Activated CD8-positive, alpha-beta T cell treated with anti-CD3 and anti-CD28 coated beads, Interleukin-2, amount 10 ng/mL, durations not matched to agents 7 days and 5 days (primary cell): ENCODE measurements at places on chromosomes 16 and 17.
A peak's percentile ranks its signal among the peaks of the same experiment; 100 is the strongest.

DNA sequence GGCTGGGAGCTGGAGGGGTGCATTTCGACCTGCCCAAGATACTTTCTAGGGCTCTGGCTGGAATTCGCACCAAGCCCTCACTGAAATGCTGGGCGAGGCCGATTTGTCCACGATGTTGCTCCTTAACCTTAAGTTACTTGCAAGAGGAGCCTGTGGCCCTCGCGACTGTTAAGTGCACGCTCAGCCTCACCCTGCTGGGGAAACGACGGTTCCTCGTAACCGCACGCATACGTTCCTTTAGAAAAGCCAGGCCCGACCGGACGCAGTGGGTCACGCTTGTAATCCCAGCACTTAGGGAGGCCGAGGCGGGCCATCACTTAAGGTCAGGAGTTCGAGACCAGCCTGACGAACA, 607 bp upstream of the NCOR1 start:
- H3K27me3 ChIP-seq: no peaks in the 10 kb centered on the region
- peak overlapping the region; percentile 84 for H3K4me3 ChIP-seq
- H3K36me3 ChIP-seq: peaks cover 1% of the 10 kb centered on the region
- H3K27ac ChIP-seq: peak overlapping the region; percentile 85
- peak; percentile 44 for DNase-seq
- H3K4me1 ChIP-seq: peaks cover 48% of the 10 kb centered on the region

DNA sequence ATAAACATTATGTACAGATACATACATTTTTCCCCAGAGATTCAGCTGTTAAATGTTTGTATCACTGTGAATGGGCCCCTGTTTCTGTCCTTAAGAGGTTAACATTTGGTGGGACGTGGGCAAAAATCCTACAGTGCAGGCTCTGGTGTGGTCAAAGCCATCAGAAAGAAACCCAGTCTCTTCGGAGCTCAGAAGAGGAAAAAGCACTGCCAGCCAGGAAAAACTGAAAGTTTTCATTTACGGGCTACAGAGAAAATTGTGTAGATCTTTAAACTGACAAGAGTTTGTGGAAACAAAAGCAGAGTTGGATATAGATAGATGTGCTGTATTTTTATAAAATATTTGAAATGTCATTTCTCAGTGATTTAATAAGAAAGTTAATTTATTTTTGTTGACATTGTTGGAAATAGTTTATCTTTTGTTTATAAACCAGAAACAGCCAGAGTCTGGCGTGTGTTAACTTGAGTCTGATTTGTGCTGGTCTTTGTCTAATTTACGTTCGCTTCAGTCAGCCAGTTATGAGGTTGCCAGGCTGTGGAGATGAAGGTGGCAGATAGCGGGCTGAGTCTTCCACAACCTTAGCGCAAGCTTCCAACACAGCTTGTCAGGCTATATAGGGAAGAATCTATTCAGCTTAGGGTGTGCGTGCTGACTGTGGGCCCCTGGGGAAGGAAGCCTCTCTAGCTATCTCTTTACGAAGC, 9.5 kb upstream of the TEKT3 start:
- peaks cover 16% of the 10 kb centered on the region for H3K27me3 ChIP-seq
- no peaks in the 10 kb centered on the region for H3K36me3 ChIP-seq
- no peak overlapping the region for H3K27ac ChIP-seq
- no peak for DNase-seq
- no peak overlapping the region for H3K4me3 ChIP-seq

DNA sequence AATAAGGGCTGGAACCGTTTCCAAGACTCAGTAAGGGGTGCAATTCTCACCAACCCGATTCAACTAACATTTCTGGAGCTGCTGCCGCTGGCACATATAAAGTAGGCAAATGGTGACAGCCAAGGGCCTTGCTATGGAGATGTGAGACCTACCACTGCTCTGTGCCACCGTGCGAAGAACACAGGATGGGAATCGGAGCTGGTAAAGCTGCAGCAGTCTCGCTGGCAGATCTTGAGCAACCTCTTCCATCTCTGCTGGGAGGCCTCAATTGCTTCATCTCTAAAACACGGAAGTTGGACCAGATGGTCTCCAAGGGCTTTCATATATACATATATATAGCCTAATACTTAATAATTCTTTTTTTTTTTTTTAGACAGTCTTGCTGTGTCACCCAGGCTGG, 128.9 kb upstream of the RCVRN start:
- H3K36me3 ChIP-seq: no peaks in the 10 kb centered on the region
- no peak overlapping the region for H3K27ac ChIP-seq
- no peaks in the 10 kb centered on the region for H3K27me3 ChIP-seq
- DNase-seq: no peak

- peak overlapping the region; percentile 48 for H3K4me3 ChIP-seq
- DNase-seq: no peak
- H3K36me3 ChIP-seq: peaks cover 29% of the 10 kb centered on the region
- no peaks in the 10 kb centered on the region for H3K27me3 ChIP-seq
Measured at GRCh38 chr17:2040219-2040827, 1.5 kb upstream of the OVCA2 start.

GRCh38 chr16:75298267-75298666, 46.8 kb upstream of the BCAR1 start:
- H3K4me3 ChIP-seq: no peak overlapping the region
- no peak for DNase-seq
- H3K27ac ChIP-seq: no peak overlapping the region
- no peaks in the 10 kb centered on the region for H3K4me1 ChIP-seq
